ENCODE measurements at places on chromosomes 7 and 10.

DNA sequence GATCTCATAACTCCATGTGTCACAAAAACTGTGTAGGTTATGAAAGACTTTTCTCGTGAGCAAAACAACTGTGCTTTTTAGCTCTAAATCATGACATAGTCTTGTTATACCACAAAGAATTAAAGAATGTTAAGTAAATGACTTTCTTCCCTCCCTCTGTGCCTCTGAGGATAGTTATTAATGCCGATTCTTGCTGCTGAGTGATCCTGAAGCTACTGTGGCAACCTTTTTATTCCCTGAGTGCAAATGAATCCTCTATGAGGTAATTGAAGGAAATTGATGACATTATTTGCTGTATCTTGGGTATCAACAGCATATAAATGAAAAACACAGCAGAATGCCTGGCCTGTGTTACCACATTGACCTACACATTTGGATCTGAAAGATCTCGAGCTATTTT, 142.2 kb upstream of the HDAC9 start:
- no peak for DNase-seq

GRCh38 chr10:30591249-30591670, 38.3 kb downstream of the LYZL2 start:
- DNase-seq = peak; percentile 46

DNA sequence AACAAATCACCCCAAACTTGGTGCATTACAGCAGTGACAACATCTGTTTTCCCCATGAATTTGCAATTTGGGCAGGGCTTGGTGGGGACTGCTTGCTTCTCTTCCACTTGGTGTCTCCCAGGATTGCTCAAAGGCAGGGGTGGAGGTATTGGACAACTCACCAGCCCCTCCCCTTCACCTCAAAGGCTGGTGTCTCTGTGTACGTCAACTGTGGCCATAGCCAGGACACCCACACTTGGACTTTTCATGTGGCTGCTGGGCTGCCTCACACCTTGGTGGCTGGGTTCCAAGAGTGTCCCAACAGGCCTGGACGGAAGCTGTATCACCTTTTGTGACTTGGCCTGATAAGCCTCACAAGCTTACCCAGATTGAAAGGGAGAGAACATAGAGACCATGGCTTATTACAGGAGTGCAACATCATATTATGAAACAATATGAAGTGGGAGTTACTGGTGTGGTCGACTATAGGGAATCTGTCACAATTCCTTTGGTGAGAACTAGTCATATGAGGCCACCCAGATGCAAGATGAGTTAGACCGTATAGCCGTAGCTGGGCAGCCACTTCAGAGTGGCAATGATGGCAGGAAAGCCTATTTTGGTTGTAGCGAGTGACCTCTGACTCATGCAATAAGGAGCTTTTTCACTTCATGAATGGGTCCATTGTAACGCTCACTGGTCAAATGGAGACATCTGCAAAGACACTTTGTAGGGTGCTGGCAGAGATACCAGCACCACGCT, 187.6 kb upstream of the ITGB1 start:
- no peak for DNase-seq

DNA sequence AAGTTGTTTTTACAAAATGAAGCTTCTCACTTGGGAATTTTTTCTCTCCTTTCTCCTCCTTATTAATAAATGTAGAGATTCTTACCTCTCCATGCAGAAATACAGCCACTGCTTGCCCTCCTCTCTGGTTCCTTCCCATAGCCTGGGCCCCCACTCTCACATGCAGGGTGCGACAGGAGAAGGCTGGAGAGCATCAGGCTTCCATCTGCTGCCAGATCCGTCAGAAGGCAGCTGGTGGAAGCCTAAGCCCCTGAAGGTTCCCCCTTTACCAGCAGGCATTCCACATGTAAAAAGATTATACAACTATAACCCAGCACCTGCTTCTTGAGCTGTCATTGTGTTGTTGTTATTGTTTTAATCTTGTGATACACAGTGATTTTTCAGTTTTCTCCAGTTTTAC, 314.2 kb downstream of the LHFPL3 start:
- no peak for DNase-seq

GRCh38 chr10:37710831-37711616, 146.4 kb downstream of the ZNF248 start:
- no peak for DNase-seq

DNA sequence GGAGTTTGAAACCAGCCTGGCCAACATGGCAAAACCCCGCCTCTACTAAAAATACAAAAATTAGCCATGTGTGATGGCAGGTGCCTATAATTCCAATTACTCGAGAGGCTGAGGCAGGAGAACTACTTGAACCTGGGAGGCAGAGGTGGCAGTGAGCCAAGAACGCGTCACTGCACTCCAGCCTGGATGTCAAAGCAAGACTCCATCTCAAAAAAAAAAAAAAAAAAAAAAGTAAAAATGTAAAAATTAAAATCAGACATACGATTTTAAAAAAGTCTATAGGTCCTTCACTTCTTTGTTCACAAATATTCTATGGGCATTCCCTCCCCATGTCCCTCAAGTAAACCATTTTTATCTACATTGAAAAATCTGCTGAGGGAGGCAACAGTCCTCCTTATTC, 34.9 kb upstream of the TLL2 start:
- DNase-seq = no peak

- no peak for DNase-seq
These were observed 58.8 kb upstream of the PLPP4 start for GRCh38 chr10:120398180-120398579.

- no peak for DNase-seq
These were observed 69.0 kb downstream of the SNX10 start for GRCh38 chr7:26360650-26361049.

DNA sequence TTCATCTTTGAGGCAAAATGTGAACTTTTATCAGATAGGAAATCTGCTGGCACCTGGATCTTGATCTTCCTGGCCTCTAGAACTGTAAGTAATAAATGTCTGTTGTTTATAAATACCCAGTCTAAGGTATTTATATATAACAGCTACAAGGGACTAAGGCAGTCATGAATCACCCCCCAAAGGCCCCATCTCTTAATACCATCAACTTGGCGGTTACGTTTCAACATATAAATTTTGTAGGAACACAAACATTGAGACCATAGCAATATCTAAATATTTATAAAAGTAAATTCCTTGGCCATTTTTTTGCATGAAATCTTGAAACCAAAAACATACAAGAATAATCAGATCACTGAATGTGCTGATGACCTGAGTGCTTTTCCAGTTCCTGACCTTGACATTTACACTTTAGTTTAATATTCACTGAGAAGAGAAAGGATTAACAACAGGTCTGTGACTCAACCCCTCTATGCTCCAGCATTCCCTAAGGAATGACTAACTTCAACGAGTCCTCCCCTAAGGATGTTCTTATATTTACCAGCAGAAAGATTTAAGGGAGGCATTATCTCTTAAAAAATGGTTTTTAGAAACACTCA, 1438.5 kb upstream of the CELF2 start:
- no peak for DNase-seq

- DNase-seq = no peak
These were observed 90.4 kb downstream of the MAD1L1 start for GRCh38 chr7:2142386-2142785.

DNA sequence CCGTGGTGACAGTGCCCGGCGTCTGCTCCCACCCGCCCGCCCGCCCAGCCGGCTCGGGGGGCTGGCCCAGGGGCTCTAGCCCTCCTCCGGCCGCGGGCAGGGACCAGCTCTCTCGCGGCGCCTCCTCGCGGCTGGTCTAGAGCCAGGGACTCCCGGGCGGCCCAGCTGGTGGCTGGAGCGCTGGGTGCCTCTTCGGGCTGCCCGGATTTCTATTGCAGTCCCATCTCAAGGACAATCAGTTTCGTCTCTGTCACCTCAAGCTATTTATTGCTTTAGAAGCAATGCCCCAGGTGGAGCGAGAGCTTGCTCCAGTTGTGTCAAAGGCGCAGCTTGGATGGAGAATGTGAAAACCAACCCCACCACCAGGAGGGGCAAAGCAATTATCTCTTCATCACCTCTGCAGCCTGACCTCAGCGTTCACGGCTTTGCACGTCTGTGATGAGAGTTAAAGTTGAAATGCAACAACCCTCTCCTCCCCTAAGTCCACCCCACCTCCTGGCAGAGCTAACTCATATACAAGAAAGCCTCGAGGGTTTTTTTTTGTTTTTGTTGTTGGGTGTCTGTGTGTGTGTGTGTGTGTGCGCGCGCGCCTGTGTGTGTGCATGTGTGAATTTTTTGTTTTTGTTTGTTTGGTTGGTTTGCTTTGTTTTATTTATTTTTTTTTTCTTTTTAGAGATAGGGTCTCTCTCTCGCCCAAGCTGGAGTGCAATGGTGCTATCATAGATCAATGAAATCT, at the start of gene ITGA8:
Gene ITGA8, minus strand, starts transcription at position 24 of the 736 bp plus-strand sequence. CDS start 151 bp downstream, outside the sequence.
- peak; percentile 61 for DNase-seq

DNA sequence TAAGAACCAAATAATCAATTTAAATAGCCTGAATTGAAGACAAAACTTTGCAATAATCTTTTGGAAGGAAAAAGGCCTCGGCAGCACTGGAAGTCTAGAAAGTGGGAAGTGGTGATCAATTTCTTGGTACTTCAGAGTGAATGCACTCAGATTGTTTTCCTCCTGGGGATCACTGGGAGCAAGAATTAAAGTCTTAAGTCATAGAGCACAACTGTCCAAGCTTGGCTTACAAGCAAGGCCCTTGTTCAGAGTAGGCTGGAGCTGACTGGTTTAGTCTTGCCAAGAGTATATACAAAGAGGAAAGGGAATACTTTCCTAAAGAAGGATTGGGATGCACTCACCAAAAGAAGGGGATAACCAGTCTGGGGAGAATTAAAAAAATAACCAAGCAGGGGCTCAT, 637.1 kb downstream of the CCSER2 start:
- no peak for DNase-seq

GRCh38 chr7:9091282-9091681, 657.9 kb downstream of the NXPH1 start:
- no peak for DNase-seq

- DNase-seq = no peak
These were observed 62.2 kb downstream of the NT5C2 start for GRCh38 chr10:103130910-103131309.

DNA sequence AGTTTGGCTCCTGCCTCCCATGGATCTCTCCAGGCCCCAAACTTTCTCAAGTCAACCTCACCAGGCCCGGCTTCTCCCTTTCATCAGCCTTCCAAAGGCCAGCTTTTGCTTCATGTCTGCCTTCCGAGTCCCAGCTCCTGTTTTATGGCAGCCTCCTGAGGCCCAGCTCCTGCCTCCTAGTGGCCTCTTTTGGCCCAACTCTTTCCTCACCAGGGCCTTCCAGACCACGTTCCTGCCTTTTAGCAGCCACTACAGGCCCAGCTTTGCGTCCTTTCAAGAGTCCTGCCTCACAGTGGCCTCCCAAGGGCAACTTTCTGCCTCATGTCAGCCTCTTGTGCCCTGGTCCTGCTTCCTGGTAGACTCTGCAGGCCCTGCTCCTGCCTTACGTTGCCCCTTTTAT, 15.3 kb upstream of the TMEM248 start:
- no peak for DNase-seq

GRCh38 chr10:119620241-119621077, 23.7 kb upstream of the TIAL1 start:
- peak; percentile 60 for DNase-seq

- no peak for DNase-seq
These were observed 26.0 kb upstream of the BTBD16 start for GRCh38 chr10:122245136-122245535.

DNA sequence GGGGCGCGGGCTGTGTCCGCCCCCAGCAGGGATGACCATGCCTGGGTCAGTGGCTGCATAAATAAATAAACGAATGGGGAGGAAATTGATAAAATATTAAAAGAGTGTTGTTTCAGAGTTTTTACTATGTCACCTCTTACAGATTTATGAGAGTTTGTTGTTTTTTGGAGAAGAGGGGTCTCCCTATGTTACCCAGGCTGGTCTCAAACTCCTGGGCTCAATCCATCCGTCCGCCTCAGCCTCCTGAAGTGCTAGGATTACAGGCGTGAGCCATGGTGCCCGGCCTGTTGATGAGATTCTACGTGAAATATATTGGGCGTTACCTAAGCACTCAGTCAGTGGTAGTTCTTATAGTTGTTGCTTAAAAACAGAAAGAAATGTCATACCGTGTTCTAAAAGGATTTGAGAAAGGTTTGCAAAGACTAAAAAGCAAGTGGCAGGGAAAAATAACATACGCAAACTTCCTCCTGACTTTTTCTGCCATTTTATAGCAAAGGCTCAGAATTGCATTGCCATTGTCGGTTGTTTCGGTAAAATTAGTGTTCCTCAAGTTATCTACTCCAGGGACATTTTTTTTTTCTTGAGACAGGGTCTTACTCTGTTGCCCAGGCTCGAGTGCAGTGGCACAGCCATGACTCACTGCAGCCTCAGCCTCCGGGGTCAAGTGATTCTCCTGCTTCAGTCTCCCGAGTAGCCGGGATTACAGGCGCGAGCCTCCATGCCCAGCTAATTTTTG, 39.5 kb upstream of the FOXK1 start:
- no peak for DNase-seq

DNA sequence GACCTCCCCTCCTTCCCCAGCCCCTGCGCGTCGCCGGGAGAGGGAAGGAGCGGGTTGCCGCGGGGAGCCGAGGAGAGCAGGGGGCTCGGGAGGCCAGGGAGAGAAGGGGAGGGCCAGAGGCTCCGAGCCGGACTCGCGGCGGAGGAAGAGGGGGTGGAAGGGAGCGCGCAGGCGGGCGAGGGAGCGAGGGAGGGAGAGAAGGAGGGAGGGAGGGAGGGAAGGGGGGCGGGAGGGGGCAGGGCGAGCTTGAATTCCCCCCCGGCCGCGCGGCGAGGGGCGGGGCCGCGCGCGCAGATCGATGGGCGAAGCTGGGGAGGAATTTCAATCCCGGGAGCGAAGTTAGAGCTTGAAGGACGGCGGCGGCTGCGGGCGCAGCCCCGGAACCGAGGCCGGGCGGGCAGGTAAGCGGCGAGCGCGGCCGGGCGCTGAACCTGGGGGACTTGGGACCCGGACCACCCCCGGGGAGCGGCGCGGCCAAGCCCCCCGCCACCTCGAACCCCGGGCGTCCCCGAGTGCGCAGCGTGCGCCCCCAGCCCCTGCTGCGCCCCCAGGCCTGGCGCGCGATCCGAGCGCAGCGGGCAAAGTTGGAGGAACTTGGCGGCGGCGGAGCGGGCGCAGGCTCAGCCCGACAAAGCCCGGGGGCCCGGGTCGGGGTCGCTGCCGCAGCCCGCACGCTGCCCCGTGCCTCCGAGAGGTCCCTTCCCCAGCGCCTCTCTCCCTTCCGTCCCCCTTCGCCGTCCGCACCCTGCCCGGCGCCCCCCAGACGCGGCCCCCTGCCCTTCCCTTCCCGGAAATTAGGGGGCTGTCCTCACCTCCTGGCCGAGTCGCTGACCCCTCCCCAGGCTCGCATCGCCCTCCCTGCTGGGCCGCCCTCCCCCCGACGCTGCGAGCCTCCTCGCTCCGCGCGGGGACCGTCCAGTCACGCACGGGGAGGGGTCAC, at the start of gene ELFN1:
Gene ELFN1, plus strand, starts transcription at position 324 of the 940 bp plus-strand sequence. CDS start 74,320 bp downstream, outside the sequence.
- DNase-seq = no peak

Data from kidney capillary endothelial cell (primary cell).